ENCODE measurements at places on chromosomes 1 and 21. TPM values are rescaled to one million over a fixed set of nuclear protein-coding genes. Genes with fewer than 3 reads are reported as not detected.

CHRM3 gene
- 0.28 TPM for total RNA-seq

DIO1 gene
- total RNA-seq, result not detected

PLD5 gene
- total RNA-seq, result 0.94 TPM

TMEM82 gene
- total RNA-seq, result not detected

HDGF gene
- total RNA-seq, result 466 TPM

DLGAP3 gene
- total RNA-seq, result 0.27 TPM

CLCA1 gene
- total RNA-seq, result not detected

ADAM30 gene
- not detected for total RNA-seq

C1QC gene
- not detected for total RNA-seq

AVPR1B gene
- total RNA-seq, result not detected

ZMYM1 gene
- total RNA-seq, result 5.5 TPM

PRR9 gene
- not detected for total RNA-seq

LEFTY2 gene
- not detected for total RNA-seq

ARTN gene
- not detected for total RNA-seq

CFHR4 gene
- not detected for total RNA-seq

PLA2G2F gene
- total RNA-seq, result not detected

CLDN19 gene
- total RNA-seq, result not detected

SLC44A5 gene
- 0.10 TPM for total RNA-seq

FCRL4 gene
- not detected for total RNA-seq

PTPN7 gene
- total RNA-seq, result 0.03 TPM

RNU1-2 gene
- total RNA-seq, result not detected

KRTAP12-2 gene
- not detected for total RNA-seq

TSEN15 gene
- 29.9 TPM for total RNA-seq

ERICH3 gene
- total RNA-seq, result not detected

BATF3 gene
- 32.0 TPM for total RNA-seq

ICOSLG gene
- total RNA-seq, result 2.3 TPM

SAMD13 gene
- total RNA-seq, result 0.61 TPM

SYCP1 gene
- not detected for total RNA-seq

EPHB2 gene
- total RNA-seq, result 64.1 TPM

NR5A2 gene
- total RNA-seq, result 8.4 TPM

C1QB gene
- total RNA-seq, result not detected

HTR6 gene
- 0.14 TPM for total RNA-seq

IL12RB2 gene
- not detected for total RNA-seq

FLG2 gene
- not detected for total RNA-seq

C1QA gene
- not detected for total RNA-seq

CRNN gene
- not detected for total RNA-seq

MYBPH gene
- not detected for total RNA-seq

ANKRD34A gene
- total RNA-seq, result 0.17 TPM

CDKN2C gene
- total RNA-seq, result 13.2 TPM

KCNN3 gene
- total RNA-seq, result 0.05 TPM

RAB7B gene
- 2.0 TPM for total RNA-seq

HECTD3 gene
- total RNA-seq, result 17.7 TPM

CLDN8 gene
- total RNA-seq, result not detected

TNFRSF8 gene
- 0.09 TPM for total RNA-seq

WLS gene
- 22.8 TPM for total RNA-seq

HIVEP3 gene
- total RNA-seq, result 3.0 TPM

KCNE1 gene
- not detected for total RNA-seq

CR1L gene
- not detected for total RNA-seq
